Cardiac septum (tissue), 1 donor: ENCODE measurements at places on chromosomes 11 and 22. TPM values are rescaled to one million over a fixed set of nuclear protein-coding genes. Genes with fewer than 3 reads are reported as not detected.
A peak's percentile ranks its signal among the peaks of the same experiment; 100 is the strongest.

POU2F3 gene
- not detected for total RNA-seq

CDON gene
- 4.4 TPM for total RNA-seq

MRGPRX3 gene
- total RNA-seq = not detected

GRCh38 chr11:15161790-15162189 lies 47.1 kb downstream of the INSC start:
- no peak for DNase-seq

- no peak for DNase-seq
Observed at GRCh38 chr22:35148866-35149548, 83.0 kb downstream of the ISX start.

DNA sequence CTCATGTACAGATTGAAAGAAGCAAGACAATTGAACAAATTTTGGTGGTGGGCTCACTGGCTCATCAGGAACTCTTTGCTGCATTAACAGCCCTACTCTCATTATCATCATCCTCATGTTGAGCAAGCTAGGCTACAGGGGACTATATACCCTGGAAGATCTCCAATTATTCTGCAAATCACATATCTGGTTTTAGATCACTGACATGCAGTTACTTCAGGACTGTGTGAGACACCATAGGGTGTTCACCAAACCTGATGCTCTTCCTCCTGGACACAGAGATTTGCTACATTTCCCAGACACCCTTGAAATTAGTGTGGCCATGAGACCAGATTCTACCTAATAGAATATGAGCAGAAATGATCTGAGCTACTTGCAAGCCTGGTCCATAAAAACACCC lies 23.0 kb upstream of the ME3 start:
- DNase-seq = no peak

DNA sequence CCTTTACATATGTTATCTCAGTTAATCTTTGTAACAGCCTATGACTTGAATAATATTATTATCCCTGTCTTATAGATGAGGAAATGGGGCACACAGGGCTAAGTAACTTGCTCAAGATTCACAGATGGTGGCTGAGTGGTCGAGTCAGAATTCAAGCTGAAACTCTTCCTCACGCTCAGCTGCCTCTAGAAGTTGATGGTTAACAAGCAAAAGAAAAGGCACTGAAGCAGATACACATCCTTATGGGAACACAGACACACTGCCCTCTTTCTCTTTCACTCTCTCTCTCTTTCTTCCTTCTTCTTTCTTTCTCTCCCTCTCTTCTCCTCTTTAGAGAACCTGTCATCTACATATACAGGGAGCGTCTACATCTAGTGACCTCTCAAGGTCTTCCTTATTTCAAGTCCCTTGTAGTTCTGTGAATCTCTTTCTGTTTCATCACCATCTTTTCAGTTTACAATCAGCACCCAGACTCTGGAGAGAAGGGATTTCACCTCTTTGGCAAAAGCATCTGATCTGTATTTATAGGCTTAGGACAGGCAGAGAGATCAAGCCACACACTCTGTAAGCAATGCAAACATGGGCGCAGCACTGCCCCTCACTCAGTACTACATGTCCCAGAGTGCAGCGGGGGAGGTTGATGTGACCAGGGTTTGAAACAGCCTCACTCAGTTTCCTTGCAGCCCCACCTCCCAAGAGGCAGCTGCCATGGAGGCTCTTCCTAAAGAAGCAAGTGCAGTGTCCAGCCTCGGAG lies 75.7 kb downstream of the GRAMD1B start:
- DNase-seq = no peak

GRCh38 chr22:45887202-45888131 lies 89.5 kb downstream of the WNT7B start:
- DNase-seq = peak; percentile 66
